ENCODE measurements at places on chromosomes 4 and X. TPM values are rescaled to one million over a fixed set of nuclear protein-coding genes. Genes with fewer than 3 reads are reported as not detected.
A peak's percentile ranks its signal among the peaks of the same experiment; 100 is the strongest.

MMRN1 gene
- total RNA-seq, result not detected

SSX3 gene
- not detected for total RNA-seq

RAB33A gene
- 4.9 TPM for total RNA-seq

STATH gene
- not detected for total RNA-seq

C1QTNF7 gene
- not detected for total RNA-seq

IRF2 gene
- 14.1 TPM for total RNA-seq

PNMA5 gene
- 0.49 TPM for total RNA-seq

ZFP42 gene
- total RNA-seq, result 124 TPM

FGFBP1 gene
- total RNA-seq, result not detected

LANCL3 gene
- 1.8 TPM for total RNA-seq

ABCE1 gene
- total RNA-seq, result 185 TPM

TMEM187 gene
- 4.4 TPM for total RNA-seq

VEGFC gene
- total RNA-seq, result 1.0 TPM

F11 gene
- 2.1 TPM for total RNA-seq

CTAG2 gene
- total RNA-seq, result 0.87 TPM

DNA sequence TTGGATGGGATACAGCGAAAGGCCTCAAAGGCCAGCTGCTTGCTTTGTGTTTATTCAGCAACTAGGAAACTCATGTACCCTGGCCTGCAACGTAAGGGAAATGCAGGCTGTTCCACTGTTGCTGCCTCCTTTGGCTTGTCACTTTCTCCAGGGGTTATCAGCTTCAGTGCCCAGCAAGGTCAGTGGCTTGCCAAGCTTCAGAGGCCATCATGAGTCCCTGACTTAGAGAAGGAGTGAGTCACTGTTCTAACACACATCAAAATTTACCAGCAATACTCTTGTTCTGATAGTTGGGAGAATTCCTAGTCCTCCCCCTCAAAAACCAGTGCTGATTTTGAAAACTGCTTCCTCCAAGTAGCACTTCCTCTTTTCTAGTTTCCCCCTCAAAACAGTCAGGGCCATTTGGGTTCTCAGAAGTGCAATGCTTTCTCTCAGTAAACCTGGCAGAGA, 250.8 kb downstream of the ARHGAP24 start:
- no peak for DNase-seq

DNA sequence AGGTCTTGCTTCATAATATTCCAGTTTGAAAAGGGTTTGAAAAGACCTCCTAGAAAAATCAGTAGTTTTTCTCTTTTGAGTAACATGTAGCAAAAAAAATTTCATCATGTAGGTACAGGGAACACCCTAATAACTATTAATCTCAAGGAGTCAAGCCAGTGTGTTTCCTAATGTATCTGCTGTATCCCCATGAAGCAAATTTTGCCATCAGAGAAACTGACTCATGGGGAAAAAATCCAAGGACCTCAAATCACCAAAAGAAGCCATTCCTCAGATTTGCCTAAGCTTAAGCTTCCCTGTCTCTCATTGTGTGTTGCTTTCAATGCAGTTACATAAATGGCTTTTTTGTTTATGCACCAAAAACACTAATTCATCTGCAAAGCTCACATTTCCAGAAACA, 29.7 kb downstream of the F9 start:
- no peak for DNase-seq

GRCh38 chr4:15001248-15001868, 923 bp upstream of the CPEB2 start:
- DNase-seq, result peak; percentile 69

DNA sequence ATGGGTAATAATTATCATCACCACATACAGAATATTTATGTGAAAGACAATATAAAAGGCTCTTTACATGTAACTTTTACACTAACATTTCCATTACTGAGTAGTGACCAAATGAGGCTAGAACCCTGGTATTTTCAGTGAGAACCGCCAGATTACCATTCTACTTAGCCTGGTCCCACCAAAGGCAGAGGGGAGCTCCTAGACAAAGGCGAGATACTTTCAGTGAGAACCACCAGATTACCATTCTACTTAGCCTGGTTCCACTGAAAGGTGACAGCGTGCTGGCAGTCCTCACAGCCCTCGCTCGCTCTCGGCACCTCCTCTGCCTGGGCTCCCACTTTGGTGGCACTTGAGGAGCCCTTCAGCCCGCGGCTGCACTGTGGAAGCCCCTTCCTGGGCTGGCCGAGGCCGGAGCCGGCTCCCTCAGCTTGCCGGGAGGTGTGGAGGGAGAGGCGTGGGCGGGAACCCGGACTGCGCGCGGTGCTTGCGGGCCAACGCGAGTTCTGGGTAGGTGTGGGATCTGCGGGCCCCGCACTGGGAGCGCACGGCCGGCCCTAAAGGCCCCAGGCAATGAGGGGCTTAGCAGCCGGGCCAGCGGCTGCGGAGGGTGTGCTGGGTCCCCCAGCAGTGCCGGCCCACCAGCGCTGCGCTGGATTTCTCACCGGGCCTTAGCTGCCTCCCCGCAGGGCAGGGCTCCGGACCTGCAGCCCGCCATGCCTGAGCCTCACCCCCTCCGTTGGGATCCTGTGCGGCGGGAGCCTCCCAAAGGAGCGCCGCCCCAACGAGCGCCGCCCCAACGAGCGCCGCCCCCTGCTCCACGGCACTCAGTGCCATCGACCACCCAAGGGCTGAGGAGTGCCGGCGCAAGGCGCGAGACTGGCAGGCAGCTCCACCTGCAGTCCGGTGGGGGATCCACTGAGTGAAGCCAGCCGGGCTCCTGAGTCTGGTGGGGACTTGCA, 1276.1 kb downstream of the PCDH7 start:
- peak; percentile 68 for DNase-seq

GRCh38 chr4:1329408-1330371, 17.3 kb upstream of the UVSSA start:
- DNase-seq, result no peak

DNA sequence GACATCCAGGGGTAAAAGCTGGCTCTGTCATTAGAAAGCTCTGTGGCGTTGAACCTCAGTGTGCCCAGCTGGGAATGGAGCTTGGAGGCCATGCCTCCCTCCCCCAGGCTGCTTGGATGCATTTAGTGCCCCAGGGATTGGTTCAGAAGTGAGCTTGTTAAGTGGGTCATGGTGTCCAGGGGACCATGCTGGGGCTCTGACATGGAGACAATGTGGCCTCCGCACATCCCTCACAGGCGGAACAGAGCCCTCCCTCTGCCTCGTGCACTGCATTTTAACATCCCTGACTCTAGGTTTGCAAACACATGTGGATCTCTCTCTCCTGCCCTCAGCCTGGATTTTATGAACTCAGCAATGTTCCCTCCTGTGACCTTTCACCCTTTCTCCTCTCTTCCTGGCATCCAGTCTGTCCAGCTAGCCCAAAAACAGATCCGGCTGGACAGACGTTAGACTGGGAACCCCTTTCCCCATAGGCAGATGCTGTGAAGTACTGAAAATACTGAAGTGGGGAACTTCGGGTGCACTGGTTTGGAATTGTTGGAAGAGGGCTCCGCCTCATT, 81.5 kb downstream of the SORCS2 start:
- no peak for DNase-seq

DNA sequence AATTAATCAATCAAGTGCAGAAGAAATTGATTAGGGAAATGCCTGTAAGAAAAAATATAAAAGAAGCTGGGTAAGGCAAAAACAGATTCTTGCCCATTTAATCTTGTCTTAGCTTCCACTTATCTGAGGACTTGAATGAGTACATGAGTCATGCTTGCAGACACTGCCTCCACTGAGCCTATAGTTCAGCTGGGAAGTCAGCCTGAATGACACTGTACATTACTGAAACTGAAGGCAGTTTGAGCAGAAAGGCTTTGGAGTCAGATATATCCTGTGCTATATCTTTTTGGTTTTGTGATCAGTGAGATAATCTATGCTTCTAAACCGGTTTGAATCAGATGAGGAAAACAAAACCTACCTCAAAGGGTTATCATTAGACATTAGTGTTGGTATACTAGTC, 61.3 kb downstream of the NUDT11 start:
- DNase-seq, result no peak

GRCh38 chrX:24245202-24245601, 68.7 kb downstream of the SUPT20HL2 start:
- DNase-seq, result no peak

- DNase-seq, result no peak
Observed at GRCh38 chrX:40663078-40663740, 15.8 kb upstream of the CXorf38 start.

DNA sequence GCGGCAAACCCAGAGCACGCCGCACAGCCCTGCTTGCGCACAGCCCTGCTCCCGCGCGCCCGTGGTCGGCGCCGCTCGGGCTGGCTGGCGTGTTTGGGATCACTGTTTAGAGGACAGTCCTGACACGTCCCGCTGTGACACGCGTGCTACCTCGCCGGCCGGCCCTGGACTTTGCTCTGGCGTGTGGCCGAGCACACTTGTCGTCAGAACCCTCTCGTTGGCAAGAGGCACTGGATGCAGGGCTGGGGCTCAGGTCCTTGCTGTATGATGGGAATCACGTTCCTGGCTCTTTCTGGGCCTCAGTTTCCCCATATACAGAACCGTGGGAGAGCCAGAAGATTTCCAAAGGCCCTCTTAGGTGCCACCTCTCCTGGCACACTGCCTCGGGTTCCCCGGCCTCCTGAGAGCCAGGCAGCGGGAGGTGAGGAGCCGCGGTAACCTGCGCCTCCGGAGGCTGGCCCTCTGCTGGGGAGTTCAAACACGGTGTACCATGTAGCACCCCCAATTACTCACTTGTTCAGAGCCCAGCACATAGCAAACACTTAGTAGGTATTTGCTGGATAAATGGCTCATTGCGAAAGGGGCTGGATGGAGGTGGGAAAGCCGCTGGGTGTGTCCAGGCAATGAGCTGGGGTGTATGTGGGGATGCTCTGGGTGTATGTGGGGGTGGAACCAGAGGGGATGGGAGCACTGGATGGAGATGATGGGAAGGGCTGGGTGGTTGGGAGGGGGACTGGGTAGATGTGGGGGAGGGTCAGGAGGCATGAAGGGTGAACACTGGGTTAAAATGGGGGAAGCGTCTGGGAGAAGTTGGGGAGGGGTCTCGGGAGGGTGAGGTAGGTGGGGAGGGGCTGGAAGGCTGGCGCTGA, 76.6 kb downstream of the HTRA3 start:
- DNase-seq, result no peak

- peak; percentile 46 for DNase-seq
Observed at GRCh38 chr4:67483868-67484602, 61.3 kb downstream of the CENPC start.

- no peak for DNase-seq
Observed at GRCh38 chrX:48918301-48918642, 552 bp downstream of the PIM2 start.

GRCh38 chrX:23035493-23035892, 35.7 kb downstream of the DDX53 start:
- DNase-seq, result peak; percentile 7

DNA sequence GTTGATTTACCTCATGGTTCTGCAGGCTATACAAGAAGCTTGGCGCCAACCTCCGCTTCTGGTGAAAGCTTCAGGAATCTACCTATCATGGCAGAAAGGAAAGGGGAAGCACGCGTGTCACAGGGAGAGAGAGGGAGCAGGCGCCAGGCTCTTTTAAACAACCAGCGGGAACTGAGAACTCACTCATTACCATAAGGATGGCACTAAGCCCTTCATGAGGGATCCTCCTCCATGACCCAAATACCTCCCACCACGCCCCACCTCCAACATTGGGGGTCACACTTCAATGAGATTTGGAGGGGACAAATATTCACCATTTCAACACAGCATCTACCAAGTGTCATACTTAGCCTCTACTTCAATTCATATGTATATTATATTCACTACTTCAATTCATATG, 18.8 kb upstream of the TBC1D8B start:
- DNase-seq, result peak; percentile 70

DNA sequence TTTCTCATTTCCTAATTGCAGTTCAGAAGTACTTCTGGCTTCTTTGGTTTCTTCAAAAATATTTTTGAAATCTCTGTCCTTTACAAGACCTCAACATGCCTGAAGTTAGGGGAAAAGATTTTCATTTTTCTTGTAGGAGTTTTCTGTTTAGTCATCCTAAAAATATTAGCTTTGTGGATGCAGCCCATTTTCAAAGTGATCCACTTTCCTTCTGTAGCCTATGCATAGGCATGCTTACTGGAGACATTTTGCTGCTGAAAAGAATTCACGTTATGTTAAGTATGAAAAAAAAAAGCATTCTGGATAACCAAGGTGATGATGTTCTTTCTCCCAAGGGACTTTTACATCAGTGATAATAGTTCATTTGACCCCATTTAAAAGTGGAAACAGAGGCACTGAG, 245.6 kb downstream of the THOC2 start:
- DNase-seq, result no peak

GRCh38 chr4:81884986-81885385, 413.3 kb upstream of the RASGEF1B start:
- no peak for DNase-seq

- DNase-seq, result peak; percentile 2
Observed at GRCh38 chrX:38347136-38347535, 5.3 kb upstream of the OTC start.

GRCh38 chr4:152635851-152636250, 43.9 kb downstream of the TMEM154 start:
- DNase-seq, result no peak

GRCh38 chr4:127120441-127121090, 512.2 kb upstream of the INTU start:
- no peak for DNase-seq

GRCh38 chrX:107825698-107826237, at the start of gene MID2:
TSS of gene MID2 (plus strand) at chrX:107825866. CDS start at chrX:107826427, 561 bp downstream.
- peak; percentile 69 for DNase-seq

- no peak for DNase-seq
Observed at GRCh38 chr4:77199276-77199675, 42.3 kb downstream of the CCNG2 start.

DNA sequence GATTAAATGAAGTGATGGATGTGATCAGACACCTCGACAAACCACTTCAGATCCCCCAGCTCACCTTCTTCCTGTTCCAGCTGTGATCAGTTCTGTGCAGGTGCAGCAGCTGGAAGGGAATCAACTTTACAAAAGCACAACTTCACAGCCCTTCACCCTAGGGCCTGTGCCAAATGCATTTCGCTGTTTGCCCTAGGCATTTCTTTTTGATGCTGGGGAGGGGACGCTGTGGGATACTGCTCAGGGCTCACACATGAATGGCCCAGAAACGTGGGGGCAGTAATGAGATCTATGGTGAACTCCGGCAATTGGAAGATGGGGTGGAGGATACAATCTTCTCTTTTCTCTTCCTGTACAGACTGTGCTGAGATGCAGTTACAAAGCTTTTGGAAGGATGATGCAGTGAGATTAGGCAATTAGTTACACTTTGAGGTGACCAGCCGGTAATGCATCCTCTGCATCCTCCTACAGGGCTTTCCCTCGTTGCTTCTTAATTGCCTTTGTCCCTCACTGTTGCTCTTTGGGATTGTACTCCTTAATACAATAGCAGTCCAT, 215.1 kb upstream of the PITX2 start:
- DNase-seq, result no peak

GRCh38 chr4:3228881-3229280, 20.1 kb upstream of the MSANTD1 start:
- no peak for DNase-seq

- no peak for DNase-seq
Observed at GRCh38 chr4:141275834-141276233, 55.1 kb downstream of the ZNF330 start.

DNA sequence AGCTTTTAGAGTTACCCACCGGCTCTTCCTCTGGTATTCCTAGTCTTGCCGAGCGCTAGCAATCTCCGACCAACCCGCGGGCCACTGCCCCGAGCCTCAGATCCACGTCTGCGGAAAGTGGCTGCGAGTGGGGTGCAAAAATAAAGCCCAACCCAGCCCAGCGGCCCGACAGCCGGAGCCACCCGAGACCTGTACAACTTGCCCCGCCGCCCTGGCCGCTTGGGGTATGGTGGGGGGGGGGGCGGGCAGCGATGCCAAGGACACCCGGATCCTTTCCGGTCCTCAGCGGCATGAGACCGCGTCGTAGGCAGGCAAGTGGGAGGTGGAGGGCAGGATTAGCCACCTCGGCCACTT, 1.6 kb downstream of the SLITRK4 start:
- no peak for DNase-seq

All from GM23338 (cell line).